ENCODE measurements at places on chromosomes 4 and X.

GRCh38 chr4:156437666-156438065, 484.0 kb upstream of the CTSO start:
- no peak overlapping the region for H3K4me3 ChIP-seq
- H3K36me3 ChIP-seq: no peaks in the 10 kb centered on the region
- H3K27ac ChIP-seq: no peak overlapping the region
- no peaks in the 10 kb centered on the region for H3K27me3 ChIP-seq
- no peaks in the 10 kb centered on the region for H3K4me1 ChIP-seq

DNA sequence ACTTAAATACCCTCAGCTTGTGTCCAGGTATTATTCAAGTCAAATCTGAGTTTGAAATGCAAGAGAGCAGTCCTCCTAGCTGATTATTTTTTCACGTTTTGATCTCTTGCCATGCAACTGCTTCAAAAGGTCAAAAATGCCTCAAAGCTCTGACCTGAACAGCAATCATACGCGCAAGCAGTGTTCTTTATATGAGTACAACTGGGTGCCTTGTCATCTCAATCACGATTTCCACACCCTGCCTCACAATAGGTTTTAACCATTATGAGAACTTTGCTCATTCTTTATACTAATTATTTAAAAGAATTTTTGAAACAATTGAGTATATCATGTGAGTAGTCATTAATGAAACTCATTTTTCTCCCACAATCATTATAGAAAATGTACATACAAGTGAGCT, 649.1 kb downstream of the DMD start:
- no peaks in the 10 kb centered on the region for H3K36me3 ChIP-seq
- H3K4me1 ChIP-seq: peaks cover 7% of the 10 kb centered on the region
- H3K27me3 ChIP-seq: no peaks in the 10 kb centered on the region
- H3K4me3 ChIP-seq: no peak overlapping the region

DNA sequence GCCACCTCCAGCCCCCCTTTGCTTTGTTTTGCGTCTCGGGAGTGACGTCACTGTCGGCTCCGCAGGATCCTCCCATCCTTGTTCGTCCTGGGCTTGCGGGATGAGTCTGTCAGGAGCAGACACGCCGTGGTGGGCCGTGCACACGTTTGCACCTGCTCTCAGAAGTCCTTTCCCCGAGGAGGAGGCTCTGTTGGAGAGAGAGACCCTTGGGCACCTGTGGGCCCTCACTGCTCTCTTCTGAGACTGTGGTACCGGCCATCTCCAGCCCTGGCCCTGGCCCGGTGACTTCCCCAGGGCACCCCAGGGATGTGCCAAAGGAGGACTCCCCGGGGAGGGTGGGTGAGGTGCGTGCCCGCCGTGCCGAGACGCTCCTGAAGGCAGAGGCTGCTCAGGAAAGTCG, 76.1 kb upstream of the PPP2R3B start:
- no peaks in the 10 kb centered on the region for H3K36me3 ChIP-seq
- H3K27ac ChIP-seq: no peak overlapping the region
- H3K27me3 ChIP-seq: no peaks in the 10 kb centered on the region

DNA sequence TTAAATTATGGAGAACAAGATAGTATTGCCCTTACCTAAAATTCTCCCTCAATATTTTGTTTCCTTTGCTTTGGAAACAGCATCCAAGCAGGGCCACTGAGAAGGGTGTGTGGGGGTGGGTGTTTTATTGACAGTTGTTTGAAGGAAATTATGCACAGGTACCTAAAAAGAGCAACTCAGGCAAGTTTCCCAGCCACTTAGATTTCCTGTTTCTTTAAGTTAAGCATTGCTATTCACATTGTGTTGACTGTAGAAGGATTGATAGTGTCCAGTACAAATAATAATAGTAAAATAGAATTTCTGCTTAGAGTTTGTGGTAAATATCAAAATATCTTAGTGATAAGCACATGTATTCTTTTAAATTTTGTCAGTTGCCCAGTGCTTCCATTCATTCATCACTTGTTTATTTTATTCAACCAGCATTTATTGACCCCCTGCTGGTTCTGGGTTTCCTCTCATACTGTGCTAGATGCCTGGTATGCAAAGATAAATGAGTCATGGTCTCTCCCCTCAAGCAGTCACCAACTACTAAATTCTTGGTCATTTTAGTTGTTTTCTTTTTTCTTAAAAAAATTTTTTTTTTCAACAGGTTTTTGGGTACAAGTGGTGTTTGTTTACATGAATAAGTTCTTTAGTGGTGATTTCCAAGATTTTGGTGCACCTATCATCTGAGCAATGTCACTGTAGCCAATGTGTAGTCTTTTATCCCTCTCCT, 50.0 kb downstream of the GALNT7 start:
- H3K36me3 ChIP-seq: no peaks in the 10 kb centered on the region
- DNase-seq: no peak
- no peaks in the 10 kb centered on the region for H3K27me3 ChIP-seq
- H3K4me3 ChIP-seq: no peak overlapping the region
- no peaks in the 10 kb centered on the region for H3K4me1 ChIP-seq

- H3K27ac ChIP-seq: peak overlapping the region; percentile 87
- no peaks in the 10 kb centered on the region for H3K36me3 ChIP-seq
- no peak for DNase-seq
- no peak overlapping the region for H3K4me3 ChIP-seq
- peaks cover 43% of the 10 kb centered on the region for H3K4me1 ChIP-seq
Measured at GRCh38 chr4:22474636-22475310, 41.1 kb downstream of the ADGRA3 start.

GRCh38 chr4:127622921-127623796, 9.6 kb upstream of the INTU start:
- peak; percentile 65 for DNase-seq
- no peaks in the 10 kb centered on the region for H3K4me1 ChIP-seq
- H3K36me3 ChIP-seq: no peaks in the 10 kb centered on the region
- H3K27ac ChIP-seq: no peak overlapping the region

GRCh38 chr4:140993370-140993769, 139.9 kb downstream of the RNF150 start:
- H3K36me3 ChIP-seq: no peaks in the 10 kb centered on the region
- no peak for DNase-seq
- no peaks in the 10 kb centered on the region for H3K4me1 ChIP-seq
- no peaks in the 10 kb centered on the region for H3K27me3 ChIP-seq

GRCh38 chrX:155718972-155719586, 106.3 kb upstream of the TMLHE start:
- no peak overlapping the region for H3K27ac ChIP-seq
- no peak for DNase-seq
- no peaks in the 10 kb centered on the region for H3K4me1 ChIP-seq
- H3K4me3 ChIP-seq: no peak overlapping the region

GRCh38 chrX:154505734-154506133, 10.3 kb downstream of the FAM3A start:
- H3K4me3 ChIP-seq: no peak overlapping the region
- DNase-seq: no peak
- no peaks in the 10 kb centered on the region for H3K27me3 ChIP-seq

DNA sequence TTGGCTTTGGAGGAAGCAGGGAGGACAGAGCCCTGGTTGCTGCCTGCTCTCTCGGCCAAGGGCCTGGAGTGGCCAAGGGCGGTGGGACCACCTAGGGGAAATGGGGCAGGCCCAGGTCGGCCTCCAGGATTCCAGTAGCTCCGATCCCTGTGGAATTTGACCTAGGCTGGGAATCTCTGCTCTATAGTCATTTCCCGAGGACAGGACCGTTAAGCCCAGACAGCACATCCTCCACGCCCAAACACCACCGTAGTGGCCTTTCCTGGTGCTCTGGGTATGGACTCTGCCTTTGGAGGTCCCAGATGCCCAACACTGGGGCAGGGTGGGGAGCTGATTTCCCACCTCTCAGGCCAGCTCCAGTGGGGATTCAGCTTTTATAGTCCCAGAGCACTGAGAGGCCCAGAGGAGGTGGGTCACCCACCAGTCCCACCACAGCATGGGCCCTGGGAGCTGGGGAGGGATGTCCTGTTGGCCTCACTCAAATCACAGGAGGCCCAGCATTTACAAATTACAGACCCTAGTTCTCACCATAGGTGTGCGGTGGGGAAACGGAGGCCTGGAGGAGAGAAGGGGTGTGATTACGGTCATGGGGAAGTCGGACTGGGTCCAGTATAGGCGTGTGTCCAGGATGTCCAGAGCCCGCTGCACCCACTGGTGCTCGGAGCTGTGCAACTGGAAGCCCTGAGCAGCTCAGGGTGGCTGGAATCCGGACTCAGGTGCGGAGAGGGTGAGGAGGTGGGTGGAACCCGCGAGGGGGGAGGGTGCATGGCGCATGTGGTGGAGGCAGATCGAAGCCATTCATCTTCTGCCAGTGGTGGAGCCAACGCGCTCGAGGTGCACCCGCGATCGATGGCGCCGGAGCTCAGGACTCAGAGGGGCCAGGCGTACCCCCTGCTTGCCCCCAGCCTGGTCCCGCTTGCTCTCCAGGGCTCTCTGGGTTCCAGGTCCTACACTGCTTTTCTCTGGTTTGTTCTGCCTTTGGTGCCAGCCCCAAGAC, 7.7 kb downstream of the HMX1 start:
- H3K4me3 ChIP-seq: no peak overlapping the region
- H3K27me3 ChIP-seq: no peaks in the 10 kb centered on the region

- no peaks in the 10 kb centered on the region for H3K27me3 ChIP-seq
- no peaks in the 10 kb centered on the region for H3K4me1 ChIP-seq
- DNase-seq: no peak
- H3K4me3 ChIP-seq: no peak overlapping the region
- no peaks in the 10 kb centered on the region for H3K36me3 ChIP-seq
- no peak overlapping the region for H3K27ac ChIP-seq
Measured at GRCh38 chr4:146183209-146183608, 7.7 kb downstream of the LSM6 start.

- no peaks in the 10 kb centered on the region for H3K36me3 ChIP-seq
- H3K27ac ChIP-seq: no peak overlapping the region
- H3K27me3 ChIP-seq: no peaks in the 10 kb centered on the region
- H3K4me3 ChIP-seq: no peak overlapping the region
Measured at GRCh38 chr4:15147714-15148113, 145.4 kb downstream of the CPEB2 start.

Data from Caco-2 (cell line).